Stimulated activated CD8-positive, alpha-beta memory T cell treated with anti-CD3 and anti-CD28 coated beads, Interleukin-7, amount 100 ng/mL, for 1 hour (primary cell): ENCODE measurements at places on chromosomes 1 and 21.

GRCh38 chr1:8986814-8987190 is 39.4 kb downstream of the SLC2A7 start:
- DNase-seq = no peak

DNA sequence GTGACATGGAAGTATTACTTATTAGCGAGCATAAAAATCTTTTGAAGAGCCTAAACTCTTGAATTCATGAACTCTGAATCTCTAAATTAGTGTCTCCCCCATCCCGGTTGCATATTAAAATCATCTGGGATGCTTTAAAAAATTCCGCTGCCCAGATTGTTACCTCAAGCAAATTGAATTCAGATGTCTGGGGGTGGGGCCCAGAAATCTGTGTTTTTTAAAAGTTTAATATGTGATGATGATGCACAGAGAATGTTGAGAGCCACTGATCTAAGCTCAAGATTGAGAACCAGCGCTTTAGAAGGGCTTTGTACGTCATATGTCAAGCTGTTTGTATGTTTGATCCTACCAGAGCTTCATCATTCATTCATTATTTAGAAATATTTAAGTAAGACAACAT is 446.8 kb downstream of the NUF2 start:
- DNase-seq = no peak

- DNase-seq = no peak
Observed at GRCh38 chr1:30516485-30516858, 206.9 kb downstream of the MATN1 start.

DNA sequence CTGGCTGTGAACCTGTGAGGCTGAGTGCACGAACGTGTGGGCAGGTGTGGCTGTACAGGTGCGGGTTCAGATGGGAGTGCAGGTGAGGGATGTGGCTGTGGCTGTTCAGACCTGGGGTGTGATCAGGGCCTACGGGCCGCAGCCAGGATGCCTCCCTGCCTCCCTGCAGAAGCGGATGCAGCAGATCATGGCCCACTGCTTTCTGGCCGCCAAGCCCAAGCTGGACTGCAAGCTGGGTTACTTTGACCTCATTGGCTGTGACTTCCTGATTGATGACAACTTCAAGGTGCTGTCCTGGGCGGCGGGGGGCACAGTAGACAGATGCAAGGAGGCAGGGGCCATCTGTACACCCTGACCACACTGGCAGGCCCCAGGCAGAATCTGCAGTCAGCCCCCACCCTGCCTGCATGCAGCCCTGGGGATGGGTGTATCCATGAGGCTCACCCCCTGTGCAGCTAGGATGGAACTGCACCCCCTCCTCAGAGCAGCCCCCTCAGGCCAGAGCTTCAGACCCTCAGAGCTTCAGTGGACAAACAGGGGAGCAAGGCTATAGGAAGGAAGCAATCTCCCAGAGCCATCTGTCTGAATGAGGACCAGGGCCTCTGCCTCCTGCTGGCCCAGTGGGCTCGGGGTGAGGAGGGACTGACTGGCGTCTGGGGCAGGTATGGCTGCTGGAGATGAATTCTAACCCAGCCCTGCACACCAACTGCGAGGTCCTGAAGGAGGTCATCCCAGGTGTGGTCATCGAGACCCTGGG is 9.8 kb downstream of the TNFRSF18 start:
- no peak for DNase-seq

GRCh38 chr1:154557939-154558719 is at the start of gene UBE2Q1:
UBE2Q1 (minus strand) TSS chr1:154558662; CDS start chr1:154558553, 109 bp downstream.
- DNase-seq = peak; percentile 11

DNA sequence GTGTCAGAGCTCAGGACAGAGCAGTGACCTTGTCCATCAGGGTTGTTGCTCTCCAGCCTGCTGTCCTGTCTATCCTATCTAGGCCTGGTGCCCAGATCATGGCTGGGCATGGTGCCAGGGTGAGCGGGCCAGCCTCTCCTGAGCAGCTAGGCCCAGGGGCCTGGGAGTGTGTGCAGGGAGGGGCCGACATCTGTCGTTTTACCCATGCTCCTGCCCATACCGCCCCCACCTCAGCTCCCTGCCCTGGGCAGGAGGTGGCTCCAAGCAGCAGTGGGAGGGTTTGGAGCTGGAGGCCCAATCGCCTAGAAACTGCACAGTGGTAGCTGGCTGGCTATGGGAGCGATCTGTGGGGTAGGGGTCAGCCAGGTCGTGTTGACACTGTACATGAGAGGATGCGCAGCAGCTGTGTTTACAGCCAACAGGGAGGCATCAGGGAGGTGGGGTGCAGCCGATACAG is 6.5 kb downstream of the INSRR start:
- no peak for DNase-seq
